Hypothalamus (tissue), 51 donors: ENCODE measurements at places on chromosomes 3 and 15.

DNA sequence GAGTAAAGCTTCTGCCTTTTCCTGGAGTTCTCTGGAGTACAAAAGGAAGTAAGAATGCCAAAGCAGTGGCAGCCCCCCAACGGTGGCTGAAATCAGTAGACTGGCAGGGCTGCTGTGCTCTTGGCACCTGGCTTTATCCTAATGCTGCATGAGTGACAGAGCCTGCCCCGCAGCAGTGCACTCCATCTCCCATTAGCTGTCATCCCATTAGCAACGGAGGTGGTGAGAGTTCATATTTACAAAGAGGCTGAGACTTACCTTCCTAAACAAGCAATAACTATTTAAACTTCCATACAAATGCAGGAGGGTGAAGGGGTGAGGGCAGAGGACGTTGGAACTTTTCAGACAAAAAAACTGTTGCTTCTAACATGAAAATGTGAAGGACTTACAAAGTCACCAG is 51.9 kb downstream of the SERPINI1 start:
- peak; percentile 1 for DNase-seq

DNA sequence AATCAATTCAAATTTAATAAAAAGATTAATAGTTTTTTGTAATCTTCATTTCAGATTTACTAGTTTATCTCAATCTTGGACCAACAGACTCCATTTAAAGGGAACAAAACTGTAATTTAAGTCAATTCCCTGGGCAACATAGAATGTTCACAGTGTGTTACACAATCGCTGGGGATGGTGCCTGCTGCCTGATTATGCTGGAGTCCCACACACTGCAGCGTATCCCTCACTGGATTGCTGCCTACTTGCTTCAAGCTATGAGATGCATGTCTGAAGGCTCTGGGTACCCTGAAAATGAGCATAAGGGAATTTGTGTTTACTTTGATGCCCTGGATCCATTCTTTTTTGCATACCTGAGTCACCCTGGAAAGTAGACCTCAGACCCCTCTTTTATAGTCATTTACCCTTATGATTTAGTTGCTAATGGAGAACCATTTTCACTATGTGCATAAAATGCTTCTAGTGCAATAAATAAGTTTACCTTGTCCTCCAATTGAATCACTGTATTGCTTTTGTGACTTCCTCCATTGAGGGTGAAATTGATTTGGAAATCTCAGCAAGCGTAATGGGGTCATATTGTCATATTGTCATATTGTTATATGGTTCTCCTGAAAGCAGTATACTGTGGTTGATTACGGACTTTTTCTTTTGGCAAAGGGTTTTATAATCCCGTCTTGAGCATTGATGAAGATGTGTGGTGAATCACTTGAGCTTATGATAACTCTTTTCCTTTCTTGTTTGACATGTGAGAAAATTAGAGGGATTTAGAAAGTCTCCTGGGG is 35.9 kb downstream of the ITPR1 start:
- DNase-seq: no peak

DNA sequence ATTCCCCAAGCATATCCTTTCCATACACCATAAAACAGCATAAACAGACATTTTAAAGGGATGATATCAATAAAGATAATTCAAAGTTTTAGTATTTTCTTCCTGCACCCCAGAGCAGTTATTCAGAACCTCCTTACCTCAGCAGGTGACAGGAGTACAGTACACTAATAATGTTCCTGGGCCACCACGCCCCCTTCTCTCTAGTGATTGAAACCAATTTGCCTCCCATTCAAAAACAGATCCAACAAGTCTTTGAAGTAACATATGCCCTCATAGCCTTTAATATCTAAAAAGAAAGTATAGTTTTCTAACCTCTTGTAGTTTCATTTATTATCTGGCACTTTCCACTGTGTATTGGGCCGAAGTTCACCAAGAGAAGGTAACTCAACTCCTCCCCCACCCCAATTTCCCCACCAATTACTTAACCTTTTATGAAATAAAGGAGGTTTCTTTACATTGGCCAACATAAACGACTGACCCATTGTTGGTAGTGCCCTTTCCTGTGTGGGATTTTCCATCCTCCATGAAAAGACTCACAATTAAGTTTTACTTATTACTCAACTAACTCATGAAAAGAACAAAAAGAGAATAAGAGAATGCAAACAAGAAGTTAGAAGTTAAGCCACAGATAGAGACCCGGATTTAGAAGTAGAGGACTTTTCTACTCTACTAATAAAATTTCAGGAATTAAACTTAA is 5.0 kb upstream of the ATP8B4 start:
- DNase-seq: no peak

GRCh38 chr3:170222647-170223541 is 670 bp downstream of the PRKCI start:
- DNase-seq: peak; percentile 59

- DNase-seq: no peak
Observed at GRCh38 chr15:31206386-31207181, 105.1 kb upstream of the TRPM1 start.

GRCh38 chr3:95506174-95506573 is 1308.2 kb upstream of the EPHA6 start:
- DNase-seq: no peak

DNA sequence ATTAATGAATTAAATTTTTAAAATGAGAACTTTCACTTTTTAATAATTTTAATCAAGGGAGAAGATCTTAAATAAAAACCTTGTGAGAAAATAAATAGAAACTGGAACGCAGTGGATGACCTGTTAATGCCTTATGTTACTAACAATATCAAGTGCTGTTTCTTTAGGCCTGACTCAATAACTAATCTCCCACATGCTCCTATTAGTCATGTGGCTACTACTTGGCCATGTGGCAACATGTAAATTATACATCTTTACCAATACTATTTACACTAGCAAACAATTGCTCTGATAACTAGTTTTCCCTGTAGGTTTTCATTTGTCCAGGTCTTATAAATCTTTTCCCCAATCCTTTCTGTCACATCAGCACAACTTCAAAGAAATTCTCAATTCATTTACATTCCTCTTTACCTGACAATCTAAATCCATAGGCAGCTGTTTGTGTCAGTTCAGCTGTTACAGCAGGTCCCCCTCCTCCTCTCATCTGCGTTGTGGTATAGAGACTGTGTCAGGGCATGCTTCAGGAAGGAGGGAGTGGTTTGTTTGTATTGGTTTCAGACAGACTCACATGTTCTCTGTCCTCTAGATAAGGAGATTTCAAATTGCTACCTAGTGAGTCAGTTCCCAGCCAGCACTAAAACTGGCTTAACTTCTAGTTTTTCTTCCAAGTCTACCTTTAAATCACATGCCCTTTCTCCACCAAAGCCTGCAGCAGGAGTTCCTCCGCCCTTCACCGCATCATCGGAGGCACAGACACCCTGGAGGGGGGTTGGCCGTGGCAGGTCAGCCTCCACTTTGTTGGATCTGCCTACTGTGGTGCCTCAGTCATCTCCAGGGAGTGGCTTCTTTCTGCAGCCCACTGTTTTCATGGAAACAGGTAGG is 11.3 kb upstream of the C3orf52 start:
- no peak for DNase-seq

DNA sequence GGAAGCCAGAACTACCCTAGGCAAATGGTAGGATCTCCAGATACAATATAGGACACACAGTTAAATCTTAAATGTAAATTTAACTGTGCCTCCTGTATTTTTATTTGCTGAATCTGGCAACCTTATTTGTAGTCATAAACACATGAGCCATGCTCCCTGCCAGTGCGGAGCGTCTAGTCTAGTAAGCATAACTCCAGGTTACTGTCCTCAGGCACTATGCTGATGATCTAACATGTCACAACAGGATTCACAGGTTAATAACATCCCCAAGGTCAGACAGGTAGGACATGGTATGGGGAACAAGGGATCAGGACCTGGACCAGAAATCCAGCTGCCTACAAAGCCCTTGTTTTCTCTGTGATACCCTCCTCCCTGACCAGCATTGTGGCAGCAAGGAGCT is 305.1 kb downstream of the CACNA2D3 start:
- DNase-seq: no peak

DNA sequence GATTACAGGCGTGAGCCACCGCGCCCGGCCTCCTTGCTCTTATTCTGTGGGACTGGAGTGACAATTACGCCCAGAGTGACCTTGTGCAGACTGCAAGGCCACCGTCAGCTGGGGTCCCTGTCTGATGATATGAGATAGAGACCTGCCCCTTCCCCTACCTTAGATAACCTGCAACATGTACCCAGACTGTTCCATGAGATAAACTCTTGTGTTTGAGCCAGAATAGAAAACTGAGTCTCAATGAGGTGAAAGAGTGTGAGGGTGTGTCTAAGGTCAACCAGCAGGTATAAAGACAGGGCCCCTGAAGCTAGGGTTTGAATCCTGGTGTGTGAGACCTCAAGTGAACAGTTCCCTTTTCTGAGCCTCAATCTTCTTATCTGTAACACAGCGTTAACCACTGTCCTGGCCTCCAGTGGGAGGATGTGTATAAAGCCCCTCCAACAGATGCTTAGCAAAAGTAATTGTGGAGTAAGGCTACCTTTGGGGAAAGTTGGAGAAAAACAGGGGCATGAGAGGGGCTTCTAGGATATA is 6.0 kb downstream of the TADA3 start:
- no peak for DNase-seq
